ENCODE measurements at places on chromosomes 7 and 10.

GRCh38 chr7:127949769-127950222 lies 81.4 kb downstream of the LRRC4 start:
- no peak for DNase-seq

DNA sequence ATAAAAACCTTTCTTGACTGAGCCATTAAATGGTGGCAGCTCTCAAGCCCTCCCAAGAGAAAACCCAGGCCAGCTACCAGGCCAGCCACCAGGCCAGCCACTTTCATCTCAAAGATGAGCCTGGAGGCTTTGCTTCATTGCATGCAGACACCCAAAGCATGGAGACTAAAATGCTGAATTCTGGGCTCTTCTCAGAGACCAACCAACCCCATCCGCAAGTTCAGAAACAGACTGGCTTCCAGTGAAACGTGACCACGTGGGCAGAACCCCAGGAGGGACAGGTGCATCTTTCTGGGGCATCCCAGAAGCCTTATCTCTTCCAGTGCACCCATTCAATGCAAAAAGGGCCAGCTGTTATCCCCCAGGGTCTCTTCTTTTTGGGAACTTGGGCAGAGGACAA lies 20.9 kb downstream of the CHST15 start:
- DNase-seq, result no peak

- no peak for DNase-seq
These were observed 41.0 kb downstream of the MCMBP start for GRCh38 chr10:119831656-119832055.

DNA sequence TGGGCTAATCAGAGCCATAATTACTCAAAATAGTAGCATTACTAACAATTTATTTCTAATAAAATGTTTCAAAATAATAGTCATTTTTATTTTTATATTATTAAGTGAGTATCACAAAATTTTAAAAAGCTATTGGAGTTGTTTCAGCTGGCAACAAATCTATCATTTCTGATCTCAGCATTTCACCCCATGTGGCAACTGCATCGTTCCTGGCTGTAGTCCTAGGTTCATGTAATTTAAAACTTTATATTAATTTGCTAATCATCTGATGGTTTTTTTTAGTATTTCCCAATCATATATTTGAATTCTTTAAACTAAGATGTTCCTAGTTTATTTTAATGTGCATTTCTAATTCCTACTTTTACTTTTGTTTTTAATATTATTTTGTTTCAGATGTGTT lies 293.0 kb upstream of the AKR1E2 start:
- no peak for DNase-seq

DNA sequence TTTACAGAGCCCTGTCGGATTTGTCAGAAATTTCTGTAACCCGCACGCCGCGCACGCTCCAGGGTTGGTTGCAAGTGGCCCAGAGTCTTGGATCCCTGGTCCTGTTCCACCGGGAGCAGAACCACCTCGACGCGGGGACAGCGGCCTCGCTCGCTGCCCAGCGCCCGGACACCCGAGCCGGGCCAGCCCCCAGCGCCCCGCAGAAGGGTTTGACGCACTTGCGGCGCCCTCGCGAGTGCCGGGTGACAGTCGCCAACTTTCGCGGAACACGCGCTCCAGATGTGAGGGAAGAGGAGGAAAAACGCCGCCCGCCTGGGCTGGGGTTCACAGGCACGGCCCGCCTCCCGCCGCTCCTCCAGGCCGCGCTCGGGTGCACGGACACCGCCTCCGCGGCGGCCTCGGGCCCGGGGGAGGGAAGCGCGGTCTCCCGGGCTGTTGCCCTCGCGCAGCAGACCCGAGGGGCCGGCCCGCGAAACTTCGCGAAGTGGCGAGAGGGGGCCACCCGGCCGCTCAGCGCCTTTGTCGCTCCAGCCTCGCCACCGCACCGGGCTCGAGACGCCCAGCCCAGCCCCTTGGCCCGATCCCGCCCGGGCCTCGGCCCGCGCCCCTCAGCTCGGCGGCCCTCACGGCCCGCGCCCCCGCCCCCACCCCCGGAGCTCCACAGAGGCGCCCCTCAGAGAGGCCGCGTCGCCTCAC lies 514 bp downstream of the RNF216 start:
- DNase-seq, result peak; percentile 38

GRCh38 chr10:62054830-62055229 lies 153.3 kb downstream of the ARID5B start:
- DNase-seq, result no peak

- no peak for DNase-seq
These were observed 12.2 kb downstream of the LZTS2 start for GRCh38 chr10:101011517-101012423.

DNA sequence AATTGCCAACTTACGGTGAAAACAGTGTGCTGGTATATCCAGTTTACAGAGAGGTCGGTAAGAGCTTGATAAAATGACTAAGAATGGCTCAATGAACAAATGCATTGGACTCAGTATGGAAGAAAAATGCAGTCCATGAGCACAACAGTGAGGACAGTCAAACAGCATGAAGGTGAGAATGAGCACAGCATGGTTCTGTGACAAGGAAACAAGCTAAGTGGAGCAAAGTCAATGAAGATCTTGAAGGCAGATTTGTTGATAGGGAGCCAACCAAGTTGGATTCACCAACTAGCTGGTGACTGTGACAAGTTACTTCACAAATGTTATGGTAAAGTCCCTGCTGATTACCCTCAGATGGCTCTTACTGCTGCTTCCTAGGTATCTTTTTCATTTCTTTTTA lies 75.9 kb downstream of the SHOC2 start:
- no peak for DNase-seq

- no peak for DNase-seq
These were observed 625.1 kb upstream of the PCDH15 start for GRCh38 chr10:55426138-55426537.

DNA sequence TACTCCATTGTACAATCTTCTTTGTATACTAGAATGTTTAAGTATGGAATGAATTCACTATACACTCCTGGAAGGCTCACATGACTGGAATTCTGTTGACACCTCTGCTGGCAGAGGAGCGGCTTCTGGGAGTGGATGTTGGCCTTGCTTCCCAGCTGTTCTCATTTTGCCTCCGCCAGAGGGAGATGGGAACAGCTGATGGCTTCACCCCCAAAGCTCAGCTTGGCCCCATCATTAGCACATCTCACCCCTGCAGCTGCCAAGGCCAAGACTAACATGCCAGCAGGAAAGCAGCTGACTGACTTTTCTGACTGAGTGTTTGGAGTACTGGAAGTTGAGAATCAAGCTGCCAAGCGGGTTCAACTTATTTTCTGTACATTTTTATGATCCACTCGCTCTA lies 15.1 kb downstream of the ADAM12 start:
- DNase-seq, result peak; percentile 84

DNA sequence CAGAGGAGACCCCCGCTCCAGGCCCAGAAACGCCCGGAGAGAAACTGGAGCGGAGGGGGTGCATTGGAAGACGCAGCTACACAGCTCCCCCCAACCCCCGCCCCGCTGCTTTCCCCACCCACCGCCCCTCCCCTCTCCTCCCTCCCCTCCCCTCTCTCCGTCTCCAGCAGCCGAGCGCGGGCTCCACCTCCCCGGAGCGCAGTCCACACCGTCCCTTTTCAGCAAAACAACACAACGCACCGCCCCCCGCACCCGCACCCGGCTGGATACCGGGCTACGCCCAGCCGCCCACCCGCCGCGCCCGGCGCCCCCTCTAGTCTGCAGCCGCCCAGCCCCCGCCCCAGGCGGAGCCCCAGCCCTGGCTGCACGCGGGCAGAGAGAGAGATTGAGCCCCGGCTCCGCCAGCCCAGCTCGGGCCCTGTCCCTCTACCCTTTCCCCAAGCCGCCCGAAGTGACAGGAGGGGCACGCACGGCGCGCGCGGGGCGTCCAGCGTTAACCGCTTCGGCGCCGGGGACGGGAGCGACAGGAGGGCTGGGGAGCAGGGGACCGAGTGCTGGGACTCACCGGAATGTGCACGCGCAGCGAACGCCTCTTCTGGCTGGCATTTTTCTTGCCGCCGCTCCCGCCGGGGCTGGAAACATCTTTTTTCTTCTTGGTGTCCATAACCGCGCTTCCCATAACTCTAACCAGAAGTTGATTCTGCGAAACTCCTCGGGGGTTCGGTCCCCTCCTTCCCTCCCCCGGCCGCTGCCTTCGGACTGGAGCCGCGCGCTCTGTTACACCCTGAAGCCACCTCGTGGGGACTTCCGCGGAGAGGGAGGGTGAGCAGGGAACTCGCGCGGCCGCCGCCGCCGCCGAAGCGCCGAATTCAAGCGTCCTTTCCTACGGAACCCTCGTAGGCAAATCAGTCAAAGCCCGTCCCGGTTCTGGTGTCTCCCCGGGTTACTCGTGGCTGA lies 695 bp downstream of the PRKAG2 start:
- DNase-seq, result peak; percentile 37

- DNase-seq, result no peak
These were observed 54.1 kb upstream of the CARD11 start for GRCh38 chr7:3097734-3098133.

DNA sequence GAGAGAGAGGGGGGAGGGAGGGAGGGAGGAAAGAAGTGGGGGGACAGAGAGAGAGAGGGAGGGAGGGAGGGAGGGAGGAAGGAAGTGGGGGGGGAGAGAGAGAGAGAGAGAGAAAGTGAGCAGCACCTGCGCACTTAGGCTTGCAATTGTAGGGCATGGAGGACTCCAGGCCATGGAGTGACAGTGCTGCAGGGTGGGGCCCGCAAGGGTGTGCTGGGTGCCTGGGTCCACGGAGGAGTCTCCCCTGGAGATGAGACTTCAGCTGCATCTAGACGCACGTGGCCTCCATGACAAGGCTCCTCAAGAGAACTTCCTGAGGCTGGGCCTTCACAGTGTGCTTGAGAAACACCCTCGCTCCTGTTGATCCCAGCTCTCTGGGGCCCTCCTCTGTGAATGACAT lies 44.5 kb downstream of the CLRN3 start:
- no peak for DNase-seq

- DNase-seq, result no peak
These were observed 78.1 kb upstream of the RET start for GRCh38 chr10:42998481-42999384.

GRCh38 chr7:121084748-121085336 lies 96.3 kb downstream of the CPED1 start:
- peak; percentile 86 for DNase-seq

GRCh38 chr10:84205853-84206525 lies 11.7 kb downstream of the CDHR1 start:
- DNase-seq, result no peak

GRCh38 chr10:78768876-78769275 lies 299.9 kb upstream of the ZMIZ1 start:
- DNase-seq, result no peak

- no peak for DNase-seq
These were observed 80.9 kb upstream of the VWC2 start for GRCh38 chr7:49692516-49692915.

DNA sequence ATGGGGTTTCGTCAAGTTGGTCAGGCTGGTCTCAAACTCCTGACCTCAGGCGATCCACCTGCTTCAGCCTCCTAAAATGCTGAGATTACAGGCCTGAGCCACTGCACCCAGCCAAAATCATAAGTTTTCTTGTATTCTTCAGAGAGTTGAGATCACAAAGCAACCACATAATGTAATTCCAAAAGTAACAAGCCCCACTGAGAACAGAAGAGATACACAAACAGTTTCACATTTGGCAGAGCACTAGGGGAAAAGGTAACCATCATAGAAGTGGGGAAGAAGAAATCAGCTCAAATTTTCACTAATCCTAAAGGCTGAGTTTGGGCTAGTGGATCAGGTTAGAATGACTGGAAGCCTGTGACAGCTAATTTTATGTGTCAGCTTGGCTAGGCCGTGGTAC lies 5.4 kb upstream of the CEP41 start:
- DNase-seq, result no peak

DNA sequence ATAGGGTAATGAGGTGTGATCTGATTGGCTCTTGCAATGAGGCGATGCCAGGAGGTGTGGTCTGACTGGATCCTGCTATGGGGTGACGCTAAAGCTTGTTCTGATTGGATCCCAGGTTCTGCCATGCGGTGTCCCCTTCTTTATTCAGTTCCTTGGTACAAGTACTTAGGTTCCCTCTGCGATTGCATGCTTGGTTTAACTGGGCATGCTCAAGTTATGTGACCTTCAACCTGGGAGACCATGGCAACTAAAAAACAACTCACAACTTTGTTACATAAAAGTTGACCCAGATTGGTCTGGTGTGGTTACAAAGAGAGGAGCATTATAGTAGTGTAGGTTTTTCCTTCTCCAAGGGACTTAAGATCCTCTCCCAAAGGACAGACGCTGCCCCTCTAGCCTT lies 49.5 kb upstream of the DNAJC1 start:
- DNase-seq, result no peak

- DNase-seq, result peak; percentile 49
These were observed 15.1 kb downstream of the FZD8 start for GRCh38 chr10:35626971-35627507.

GRCh38 chr10:79941585-79942210 lies 7.2 kb downstream of the SFTPD start:
- DNase-seq, result no peak

DNA sequence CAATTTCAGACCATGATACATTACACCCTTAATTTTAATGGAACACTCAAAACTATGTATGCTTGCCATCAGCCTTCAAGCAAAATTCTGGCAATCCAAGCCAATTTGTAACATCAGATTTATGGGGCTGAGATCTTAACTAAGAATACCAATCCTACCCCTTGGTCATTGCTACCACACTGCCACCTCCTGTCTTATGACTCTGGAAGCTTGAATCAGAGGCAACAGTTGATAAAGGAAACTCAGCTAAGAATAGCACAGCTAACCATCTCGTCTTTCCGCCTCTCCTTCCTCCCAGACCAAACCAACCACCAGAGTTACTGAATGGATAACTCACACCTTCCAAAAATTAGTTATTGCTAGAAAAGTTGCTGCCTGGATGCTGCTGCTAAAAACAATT lies 7.4 kb downstream of the IGF2BP3 start:
- peak; percentile 67 for DNase-seq

DNA sequence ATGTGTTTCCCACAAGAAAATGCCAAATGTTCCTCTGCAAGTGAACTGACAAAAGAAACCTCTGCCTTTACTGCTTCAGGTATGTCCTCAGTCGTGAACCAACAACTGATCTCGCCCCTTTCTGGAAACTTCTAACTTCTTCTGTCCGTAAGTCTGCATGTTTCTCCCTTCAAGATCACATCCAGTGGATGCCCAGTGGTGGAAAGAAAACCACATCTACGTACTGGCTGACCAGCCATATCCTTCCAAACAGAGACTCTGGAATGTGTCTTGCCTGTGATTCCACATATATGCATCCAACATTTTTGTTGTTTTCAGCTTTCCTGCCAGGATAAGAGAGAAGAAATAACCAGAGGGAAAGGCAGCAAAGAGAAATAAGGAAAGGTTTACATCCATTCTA lies 152.7 kb downstream of the GLI3 start:
- no peak for DNase-seq

GRCh38 chr7:151923097-151923876 lies 33.0 kb upstream of the GALNTL5 start:
- no peak for DNase-seq
